H7 (cell line): ENCODE measurements at places on chromosomes 4 and X. TPM values are rescaled to one million over a fixed set of nuclear protein-coding genes. Genes with fewer than 3 reads are reported as not detected.

SSX4 gene
- 0.07 and 0.26 TPM in 2 replicates for total RNA-seq

TMEM31 gene
- 0.28 TPM in 1 of 2 replicates, not detected in the other for total RNA-seq

PDE6B gene
- 12.1 and 12.7 TPM in 2 replicates for total RNA-seq

NXT2 gene
- total RNA-seq, result 28.6 and 30.8 TPM in 2 replicates

CXCL3 gene
- total RNA-seq, result 0.14 and 0.37 TPM in 2 replicates
